Skeletal muscle cell (primary cell): ENCODE measurements at places on chromosomes 1 and 21.

DNA sequence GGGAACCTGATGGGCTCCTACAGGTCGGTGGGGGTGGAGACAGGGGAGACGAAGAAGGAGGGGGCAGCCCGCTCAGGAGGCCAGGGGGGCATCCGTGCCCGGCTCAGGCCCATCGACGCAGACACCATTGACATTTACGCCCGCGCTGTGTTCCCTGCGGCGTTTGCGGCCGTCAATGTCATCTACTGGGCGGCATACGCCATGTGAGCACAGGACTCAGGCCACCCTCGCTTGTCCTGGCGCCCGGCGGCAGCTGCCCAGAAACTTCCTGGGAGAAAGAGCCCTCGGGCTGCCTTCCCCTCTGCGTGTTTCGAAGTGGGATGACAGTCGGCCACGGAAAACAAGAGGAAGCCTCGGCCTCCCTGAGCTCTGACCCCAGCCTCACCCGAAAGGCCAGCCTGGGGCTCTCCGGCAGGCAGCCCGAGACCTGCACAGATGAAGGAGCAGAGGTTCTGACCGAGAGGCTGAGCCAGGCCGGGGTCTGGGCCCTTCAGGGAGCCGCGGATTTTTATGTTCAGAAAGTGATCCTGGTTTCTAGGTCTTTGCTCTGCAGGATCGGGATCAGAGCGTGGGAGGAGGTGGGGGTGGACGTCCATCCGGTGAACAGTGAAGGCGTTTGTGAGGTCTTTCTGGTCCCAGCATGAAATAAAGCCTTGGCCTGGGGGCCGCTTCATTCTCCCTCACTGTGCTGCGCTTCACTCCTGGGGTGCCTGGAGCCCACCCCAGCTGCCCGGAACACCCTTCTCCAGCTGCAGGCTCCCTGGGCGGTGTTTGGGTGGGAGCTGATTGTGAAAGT, 11.1 kb downstream of the GABRD start:
- no peak for DNase-seq

- no peak for DNase-seq
Observed at GRCh38 chr1:204983136-204983535, 59.9 kb upstream of the CNTN2 start.

GRCh38 chr1:78358165-78358564, 132.6 kb upstream of the PTGFR start:
- no peak for DNase-seq

DNA sequence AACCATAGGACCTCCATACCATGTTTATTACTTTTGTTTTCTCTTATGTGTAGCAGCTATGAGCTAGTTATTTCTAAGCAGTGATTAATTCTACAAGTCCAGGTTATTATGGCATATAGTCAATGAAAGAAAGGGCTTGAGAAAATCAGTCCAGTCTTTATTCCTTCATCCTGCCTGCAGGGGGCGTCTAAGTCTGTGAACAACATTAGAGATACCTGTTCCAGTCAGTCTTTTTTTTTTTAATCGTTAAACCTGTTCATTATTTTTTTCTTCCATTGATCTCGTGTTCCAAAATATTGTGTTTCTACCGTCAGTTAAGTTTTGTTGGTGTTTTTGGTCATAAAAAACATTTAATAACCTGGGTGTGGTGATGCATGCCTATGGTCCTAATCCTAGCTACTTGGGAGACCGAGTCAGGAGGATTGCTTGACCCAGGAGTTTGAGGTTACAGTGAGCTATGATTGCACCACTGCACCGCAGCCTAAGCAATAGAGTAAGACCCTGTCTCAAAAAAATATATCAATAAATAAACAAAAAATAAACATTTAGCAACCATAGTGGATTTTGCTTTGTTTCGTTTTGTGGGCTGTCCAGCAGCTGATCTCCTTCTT, 29.4 kb upstream of the CD2 start:
- DNase-seq, result peak; percentile 11

DNA sequence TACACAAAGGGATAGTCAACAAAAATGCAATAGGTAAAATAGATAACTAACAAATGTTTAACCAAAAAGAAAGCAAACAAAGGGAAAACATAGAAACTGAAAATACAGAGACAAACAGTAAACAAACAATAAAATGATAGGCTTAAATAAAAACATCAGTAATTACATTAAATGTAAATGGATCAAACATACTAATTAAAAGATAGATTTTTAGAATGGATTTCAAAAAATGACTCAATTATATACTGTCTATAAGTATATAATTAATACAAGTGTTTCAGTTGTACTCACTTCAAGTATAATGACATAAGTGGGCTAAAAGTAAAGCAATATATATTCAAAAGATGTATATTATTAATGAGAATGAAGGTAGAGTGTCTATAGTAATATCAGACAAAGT, 101.1 kb downstream of the MRPS6 start:
- no peak for DNase-seq

GRCh38 chr1:40316595-40317393, at the start of gene COL9A2:
Gene COL9A2 (minus strand): TSS chr1:40317286. CDS start chr1:40317197, 89 bp downstream.
- no peak for DNase-seq

DNA sequence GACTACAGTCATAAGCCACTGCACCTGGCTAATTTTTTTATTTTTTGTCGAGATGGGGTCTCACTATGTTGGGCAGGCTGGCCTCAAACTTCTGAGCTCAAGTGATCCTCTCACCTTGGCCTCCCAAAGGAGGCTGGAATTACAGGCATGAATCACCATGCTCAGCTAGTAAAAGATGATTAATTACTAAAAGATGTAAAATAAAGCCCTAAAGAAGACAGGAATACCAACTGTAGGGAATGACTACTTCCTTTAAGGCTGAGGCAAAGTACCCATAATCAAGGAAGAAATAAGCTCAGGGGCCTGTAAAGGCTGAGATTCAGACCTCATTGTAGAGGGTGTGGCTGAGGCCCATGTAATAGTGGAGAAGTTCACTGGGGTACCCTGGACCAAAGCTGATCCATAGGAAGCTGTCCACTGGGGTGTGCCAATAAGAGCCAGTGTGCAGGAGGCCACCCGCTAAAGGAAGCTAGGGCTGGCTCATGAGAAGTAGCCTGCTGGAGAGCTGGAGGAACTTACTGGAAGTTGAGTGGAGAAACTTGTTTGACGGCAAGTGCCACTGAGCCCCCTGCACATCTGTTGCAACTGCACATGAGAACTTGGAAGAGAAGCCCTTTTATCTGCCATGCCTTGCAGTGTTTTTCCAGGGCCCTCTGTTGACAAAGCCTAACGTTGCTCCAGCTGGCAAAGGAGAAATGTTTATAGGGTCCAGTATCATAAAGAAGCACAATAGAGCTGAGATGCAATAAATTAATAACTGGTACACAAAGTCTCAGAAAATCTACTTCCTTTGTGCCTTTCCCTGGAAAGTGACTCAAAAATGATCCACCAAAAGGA, 17.8 kb upstream of the SERTAD4 start:
- DNase-seq, result no peak

- DNase-seq, result no peak
Observed at GRCh38 chr1:41452704-41453290, 31.7 kb downstream of the EDN2 start.

GRCh38 chr1:24914226-24915069, 15.6 kb downstream of the RUNX3 start:
- DNase-seq, result peak; percentile 27

DNA sequence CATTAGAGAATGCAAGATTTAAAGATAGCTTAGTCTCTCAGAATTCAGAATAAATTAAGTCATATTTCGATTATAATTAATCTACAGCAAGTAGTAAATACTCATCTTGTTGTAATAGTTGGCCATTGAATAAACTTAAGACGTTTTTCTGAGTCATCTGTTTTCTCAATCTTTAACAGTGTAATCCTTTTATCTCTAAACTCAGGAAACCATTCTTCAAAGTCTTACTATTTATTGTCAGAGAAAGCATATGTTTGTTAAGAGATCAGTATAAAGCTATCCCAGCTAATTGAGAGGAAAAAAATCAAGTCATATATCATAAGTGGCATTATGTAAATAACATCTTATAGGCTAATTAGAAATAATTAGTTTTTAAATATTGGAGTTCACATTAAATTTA, 201.2 kb upstream of the ADAMTS5 start:
- no peak for DNase-seq

- DNase-seq, result no peak
Observed at GRCh38 chr1:218983433-218983832, 190.2 kb upstream of the LYPLAL1 start.

DNA sequence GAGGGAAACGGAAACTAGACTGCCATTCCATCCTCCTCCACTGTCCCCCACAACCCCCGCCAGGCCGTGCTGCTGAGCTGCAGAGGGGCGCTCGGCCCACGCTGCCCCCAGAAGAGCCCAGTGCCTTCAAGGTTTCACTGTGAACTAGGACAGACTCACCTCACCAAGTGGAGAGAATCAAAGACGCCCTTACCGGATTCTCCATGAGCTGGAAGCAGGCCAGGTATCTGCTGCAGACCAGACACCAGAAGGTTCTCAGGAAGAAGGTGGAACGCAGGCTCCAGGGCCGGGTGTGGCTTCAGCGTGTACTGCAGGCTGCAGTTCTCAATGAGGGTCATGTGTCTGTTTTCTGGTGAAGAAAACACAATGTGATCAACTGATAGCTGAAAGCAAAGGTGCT, 30.6 kb downstream of the NPHP4 start:
- no peak for DNase-seq

DNA sequence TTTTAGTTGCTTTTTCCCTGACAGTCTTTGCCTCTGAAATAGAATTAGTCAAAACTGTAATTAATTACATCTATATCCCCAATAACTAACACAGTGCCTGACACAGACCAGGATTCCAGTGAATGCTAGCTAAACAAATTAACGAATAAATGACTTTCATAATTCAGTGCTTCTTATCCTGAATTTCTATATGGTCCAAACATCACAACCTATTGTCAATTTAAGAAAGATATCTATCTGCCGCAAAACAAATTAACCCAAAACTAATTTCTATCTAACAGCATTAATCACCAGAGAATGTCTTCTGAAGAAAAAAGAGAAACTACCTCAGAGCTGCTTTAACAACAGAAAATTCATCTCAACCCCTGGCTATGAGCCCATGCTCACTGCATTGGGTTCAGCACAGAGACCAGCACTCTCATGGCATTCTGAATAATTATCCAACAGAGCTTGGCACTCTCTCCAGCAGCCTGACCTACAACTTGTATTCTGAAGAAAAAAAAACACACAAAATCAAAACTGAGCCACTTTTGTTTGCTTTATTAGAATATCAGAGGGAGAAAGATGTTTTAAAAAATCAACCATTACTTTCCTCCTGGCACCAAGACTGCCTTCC, 547.3 kb upstream of the BEND5 start:
- no peak for DNase-seq

- no peak for DNase-seq
Observed at GRCh38 chr1:11342621-11343032, 69.6 kb downstream of the UBIAD1 start.

- DNase-seq, result peak; percentile 38
Observed at GRCh38 chr1:11078631-11079030, 18.8 kb upstream of the SRM start.

DNA sequence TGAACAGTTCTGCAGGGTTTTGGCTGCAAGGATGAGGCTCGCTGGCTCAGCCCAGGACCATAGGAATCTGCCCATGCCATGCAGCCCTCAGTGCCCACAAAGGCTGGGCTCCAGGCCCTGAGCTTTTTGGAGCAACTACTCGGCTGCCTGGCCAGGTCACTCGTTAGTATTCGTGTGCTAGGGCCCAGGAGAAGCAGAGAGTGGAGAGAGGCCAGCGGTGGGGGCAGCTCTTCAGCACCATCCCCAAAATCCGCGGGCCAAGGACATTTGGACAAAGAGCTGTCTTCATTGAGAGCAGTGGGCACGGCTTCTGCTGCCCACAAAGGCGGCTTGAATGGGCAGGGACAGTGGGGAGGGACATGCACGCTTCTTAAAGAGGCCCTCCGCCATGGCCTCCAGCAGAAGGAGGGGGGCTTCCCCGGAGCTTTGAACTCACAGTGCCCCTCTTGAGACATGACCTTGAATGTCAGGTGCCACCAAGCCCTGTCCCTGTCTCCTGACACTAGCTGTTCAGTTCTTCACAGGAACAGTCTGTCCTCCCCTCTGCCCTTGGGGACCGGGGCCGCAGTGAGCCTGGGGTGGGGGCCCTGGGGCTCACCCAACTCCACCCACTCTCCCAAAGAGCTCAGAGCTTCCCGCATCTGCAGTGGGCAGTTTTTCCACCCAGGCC, 106.1 kb upstream of the ARHGEF16 start:
- DNase-seq, result no peak

DNA sequence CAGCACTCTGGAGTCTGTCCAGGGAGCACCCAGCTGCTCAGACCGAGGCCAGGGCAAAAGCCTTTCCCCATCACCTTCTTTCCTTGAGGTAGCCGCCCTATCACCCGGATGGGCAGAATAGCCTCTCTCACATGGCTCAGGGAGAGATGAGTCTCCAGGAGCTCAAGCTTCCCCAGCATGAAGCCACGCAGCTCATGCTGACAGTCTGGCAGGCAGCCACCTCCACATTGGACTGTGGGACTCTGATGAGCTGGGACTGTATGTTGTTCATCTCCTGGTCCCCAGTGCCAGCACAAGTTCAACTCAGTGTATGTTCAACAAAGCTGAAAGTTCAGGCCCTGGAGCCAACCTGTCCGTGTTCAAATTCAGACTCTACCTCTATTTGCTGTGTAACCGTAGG, 75.2 kb upstream of the ZC3H12A start:
- DNase-seq, result no peak

DNA sequence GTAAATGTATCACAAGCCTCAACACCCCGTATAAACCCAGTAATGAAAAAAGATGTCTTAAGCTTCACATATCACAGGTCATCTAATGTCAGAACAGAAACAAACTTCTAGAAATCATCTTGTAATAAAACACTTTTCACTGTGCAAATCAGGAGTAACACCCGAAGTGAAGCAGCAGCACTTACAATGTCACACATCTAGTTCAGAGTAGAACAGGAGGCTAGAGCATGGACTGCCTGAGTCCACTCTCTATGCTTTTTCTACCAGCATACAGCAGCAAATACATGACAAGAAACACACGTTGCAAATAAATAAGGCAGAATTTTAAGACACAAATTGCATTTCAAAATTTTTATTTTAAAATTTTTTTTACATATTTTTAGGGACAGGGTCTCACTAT, 57.2 kb downstream of the AKT3 start:
- no peak for DNase-seq

DNA sequence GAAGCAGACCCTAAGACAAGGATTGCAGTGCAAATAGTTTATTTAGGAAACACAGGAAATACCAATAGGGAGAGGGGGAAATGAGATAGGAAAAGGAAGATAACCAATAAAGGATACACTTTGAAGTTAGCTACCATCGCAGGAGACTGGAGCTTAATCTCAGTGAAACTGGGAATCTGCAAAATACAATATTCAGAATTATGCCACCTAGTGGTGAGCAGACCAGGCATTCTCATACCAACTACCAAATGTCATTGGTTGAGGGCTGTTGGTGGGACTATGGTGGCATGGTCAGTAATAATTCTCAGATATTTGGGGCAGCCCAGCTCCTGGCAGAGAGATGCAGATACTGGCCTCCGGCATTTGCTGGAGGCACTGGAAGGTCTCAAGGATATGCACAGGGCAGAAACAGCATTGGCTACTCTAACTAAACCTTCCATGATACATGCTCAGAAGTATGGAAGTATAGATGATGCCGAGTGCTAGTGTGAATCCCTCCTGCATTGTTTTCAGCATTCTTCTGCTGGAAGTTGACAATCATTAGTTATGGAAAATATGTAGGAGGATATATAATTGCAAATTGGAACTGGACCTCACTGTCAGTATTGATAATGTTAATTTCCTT, 11.8 kb upstream of the ZFP69B start:
- DNase-seq, result no peak
